ENCODE measurements at places on chromosomes 13 and 19.

DNA sequence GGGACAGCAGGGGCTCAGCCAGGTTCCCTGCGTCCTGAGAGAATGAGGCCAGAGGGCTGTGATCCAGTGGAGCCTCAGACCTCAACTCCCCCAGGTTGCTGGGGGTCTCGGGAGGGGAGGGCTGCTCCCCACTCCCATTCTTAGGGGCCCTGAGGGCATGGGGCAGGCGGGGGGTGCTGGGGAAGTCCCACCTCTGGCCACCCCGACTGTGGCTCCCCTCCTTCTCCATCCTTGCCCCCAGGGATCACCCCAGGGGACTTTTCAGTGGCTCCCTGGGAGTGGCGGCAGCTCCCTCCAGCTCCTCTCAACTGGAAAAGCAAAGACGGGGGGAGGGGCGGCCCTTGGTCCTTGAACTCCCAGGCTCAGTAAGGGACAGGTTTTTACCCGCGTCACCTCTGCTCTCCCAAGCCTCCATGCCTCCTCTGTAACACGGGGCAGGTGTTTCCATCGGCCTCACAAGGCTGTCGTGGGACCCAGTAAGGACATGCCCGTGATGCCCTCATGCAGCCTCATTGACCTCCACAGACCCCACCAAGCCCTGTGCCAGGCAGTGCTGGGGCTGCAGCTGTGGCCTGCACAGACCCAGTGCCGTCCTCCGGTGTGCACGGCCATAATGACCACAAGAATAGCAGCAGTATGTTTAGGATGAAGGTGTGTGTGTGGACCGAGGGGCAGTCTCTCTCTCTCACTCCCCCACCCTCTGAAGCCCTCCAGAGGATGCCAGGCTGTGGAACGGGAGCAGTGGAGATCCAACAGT is 11.6 kb upstream of the TOMM40 start:
- no peak for DNase-seq

GRCh38 chr13:112441226-112441625 is 65.1 kb downstream of the SPACA7 start:
- DNase-seq, result no peak

DNA sequence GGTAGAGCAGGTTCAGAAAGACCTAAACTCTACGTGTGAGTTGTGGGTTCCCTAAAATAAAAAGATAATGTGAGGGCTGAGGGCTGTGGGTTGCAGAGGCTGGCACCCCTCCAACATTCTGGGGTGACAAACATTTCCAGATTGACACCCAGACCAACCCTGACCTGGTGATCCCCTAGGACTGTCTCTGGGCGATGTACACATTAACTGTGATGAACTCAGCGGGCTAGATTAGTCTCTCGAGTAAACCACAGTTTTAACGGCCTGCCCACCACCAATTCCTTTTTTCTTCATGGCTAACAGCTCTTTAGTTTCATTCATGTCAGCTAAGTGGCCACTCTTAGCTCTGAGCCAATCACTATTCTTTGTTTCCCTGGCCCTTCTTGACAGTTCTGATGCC is 24.8 kb downstream of the SIAH3 start:
- DNase-seq, result no peak

- DNase-seq, result no peak
Observed at GRCh38 chr13:114009590-114010400, 35.9 kb upstream of the C13orf46 start.

GRCh38 chr13:82867284-82867683 is 1015.0 kb downstream of the SLITRK1 start:
- no peak for DNase-seq

GRCh38 chr13:25876247-25876646 is 175.6 kb downstream of the SHISA2 start:
- no peak for DNase-seq

DNA sequence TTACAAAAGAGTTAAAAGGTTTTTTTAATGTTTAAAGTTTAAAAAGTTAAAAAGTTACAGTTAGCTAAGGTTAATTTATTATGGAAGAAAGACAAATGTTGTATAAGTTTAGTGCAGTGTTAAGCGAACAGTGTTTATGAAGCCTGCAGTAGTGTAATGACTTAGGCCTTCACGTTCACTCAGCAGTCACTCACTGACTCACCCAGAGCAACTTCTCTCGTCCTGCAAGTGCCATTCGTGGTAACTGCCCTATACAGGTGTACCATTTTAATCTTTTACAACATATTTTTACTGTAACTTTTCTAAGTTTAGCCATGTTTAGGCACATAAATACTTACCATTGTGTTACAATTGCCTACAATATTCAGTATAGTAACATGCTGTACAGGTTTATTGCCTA is 398.2 kb upstream of the NBEA start:
- no peak for DNase-seq

GRCh38 chr19:40786060-40787037 is 8.3 kb downstream of the RAB4B start:
- DNase-seq, result no peak

DNA sequence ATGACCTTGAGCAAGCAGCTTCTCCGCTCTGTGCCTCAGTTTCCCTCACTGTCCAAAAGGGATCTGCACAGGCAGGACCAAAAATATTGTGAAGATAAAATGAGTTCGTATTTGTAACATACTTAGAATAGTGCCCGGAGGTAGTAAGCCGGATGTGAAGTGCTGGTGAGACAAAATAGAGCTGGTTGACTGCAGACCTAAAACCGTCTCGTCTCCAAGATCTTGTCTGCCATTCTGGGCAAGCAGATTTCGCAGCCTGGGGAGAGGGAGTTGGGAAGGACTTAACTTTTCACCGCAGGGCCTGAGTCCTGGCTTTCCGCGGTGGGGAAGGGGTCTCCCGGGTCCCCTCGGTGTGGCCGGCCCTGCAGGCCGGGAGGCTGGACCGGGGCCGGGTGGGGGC is 8.2 kb upstream of the BBC3 start:
- DNase-seq, result no peak

- no peak for DNase-seq
Observed at GRCh38 chr13:65932587-65933239, 1297.4 kb downstream of the PCDH9 start.

- DNase-seq, result no peak
Observed at GRCh38 chr19:50362030-50362412, 3.4 kb downstream of the NAPSA start.

DNA sequence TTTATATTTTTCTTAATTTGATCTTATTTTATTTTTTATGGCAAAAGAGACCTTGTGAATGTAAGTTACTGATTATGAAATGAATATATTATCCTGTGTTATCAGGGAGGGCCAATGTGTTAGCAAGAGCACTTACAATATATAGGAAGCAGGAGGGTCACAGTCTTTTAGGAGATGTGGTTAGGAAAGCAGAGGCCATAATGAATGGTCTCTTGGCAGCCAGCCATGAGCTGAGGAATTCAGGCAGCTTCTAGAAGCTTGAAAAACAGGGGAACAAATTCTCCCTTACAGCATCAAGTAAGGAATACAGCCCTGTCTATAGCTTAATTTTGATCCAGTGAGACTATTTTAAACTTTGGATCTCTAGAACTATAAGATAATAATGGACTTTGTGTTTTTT is 2374.6 kb downstream of the PCDH9 start:
- peak; percentile 39 for DNase-seq

DNA sequence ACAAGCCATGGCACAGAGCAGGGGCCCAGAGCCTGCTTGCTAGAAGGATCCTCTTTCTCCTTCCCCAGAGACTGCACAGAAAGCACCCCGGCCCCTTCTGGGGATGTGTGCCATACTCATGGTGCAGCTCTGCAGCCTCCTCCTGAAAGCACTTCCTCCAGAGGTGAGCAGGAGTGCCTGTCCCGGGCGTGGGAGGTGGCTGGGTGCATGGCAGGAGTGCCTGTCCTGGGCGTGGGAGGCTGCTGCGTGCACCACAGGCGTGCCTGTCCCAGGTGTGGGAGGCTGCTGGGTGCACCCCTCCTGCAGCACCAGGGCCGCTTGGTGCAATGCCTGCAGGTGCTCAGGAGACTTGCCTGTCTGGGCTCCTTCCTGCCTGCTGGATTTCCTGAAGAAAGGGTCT is 913.3 kb downstream of the UQCRFS1 start:
- DNase-seq, result no peak

GRCh38 chr13:77874406-77874805 is 44.2 kb downstream of the EDNRB start:
- DNase-seq, result no peak

GRCh38 chr13:24503379-24503696 is 9.2 kb downstream of the PARP4 start:
- no peak for DNase-seq

- no peak for DNase-seq
Observed at GRCh38 chr13:41467425-41467945, 10.1 kb downstream of the RGCC start.

GRCh38 chr13:70249332-70250064 is 141.2 kb upstream of the KLHL1 start:
- DNase-seq, result no peak

- DNase-seq, result peak; percentile 86
Observed at GRCh38 chr13:98098516-98098915, 44.4 kb upstream of the FARP1 start.

DNA sequence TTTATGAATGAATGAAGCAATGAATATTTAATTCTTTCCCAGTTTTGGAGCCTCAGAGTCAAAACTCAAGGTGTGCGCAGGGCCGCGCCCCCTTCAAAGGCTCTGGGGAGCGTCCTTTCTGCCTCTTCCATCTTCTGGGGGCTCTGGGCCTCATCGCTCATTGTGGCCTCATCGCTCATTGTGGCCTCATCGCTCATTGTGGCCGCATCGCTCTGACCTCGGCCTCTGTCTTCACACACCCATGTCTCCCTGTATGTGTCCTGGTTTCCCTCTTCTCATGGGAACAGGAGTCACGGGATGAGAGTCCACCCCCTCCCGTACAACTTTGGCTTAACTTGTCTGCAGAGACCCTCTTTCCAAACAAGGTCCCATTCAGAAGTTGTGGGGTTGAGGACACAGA is 3.2 kb upstream of the MEX3D start:
- DNase-seq, result no peak

GRCh38 chr13:33087091-33087490 is 70.9 kb downstream of the KL start:
- no peak for DNase-seq

- no peak for DNase-seq
Observed at GRCh38 chr13:40756042-40756441, 14.9 kb downstream of the MRPS31 start.

DNA sequence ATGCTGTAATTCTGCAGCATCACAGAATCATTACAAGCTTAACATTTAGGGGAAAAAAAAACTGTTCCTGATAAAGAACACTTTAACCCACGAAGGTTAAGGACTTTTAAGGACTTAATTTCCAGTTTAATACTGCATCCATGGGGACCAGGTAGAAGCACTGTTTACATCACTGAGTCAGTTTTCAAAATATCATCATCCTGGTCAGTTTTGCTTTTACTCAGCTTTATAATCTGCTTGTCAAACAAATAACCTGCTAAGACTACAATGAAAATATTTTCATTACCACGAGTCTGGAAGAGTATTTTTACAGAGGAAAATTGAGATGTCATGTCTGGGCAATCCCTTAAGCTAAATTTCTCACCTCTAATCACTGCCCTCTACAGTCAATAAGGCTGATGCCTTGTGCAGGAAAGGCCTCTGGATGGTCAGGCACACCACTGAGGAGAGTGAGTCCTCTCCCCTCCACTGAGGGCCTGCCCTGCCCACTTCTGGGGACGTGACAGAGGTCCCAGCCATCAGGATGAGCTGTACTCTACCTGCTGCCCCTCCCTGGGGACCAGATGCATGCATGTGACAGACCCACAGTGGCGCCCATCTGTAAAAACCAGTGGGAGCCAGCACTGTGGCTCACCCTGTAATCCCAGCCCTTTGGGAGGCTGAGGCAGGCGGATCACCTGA is 31.0 kb downstream of the FOXO1 start:
- DNase-seq, result no peak

DNA sequence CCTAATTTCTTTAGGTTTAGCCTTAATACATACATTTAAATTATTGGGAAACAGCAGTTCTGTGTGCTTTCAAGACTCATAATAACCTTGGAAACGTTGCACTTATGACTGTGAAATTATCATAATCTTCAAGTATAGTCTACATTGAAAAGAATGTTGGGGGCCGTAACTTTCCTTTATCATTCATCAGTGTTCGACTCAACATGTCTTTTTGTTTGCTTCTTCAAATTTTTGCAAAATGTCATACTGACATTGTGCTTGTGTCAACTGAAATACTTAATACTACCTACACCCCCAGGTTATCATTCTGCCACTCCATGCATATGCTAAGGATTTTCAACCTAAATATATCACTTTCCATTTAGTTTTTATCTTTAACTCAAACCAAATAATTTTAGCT is 1562.9 kb downstream of the OLFM4 start:
- DNase-seq, result no peak

DNA sequence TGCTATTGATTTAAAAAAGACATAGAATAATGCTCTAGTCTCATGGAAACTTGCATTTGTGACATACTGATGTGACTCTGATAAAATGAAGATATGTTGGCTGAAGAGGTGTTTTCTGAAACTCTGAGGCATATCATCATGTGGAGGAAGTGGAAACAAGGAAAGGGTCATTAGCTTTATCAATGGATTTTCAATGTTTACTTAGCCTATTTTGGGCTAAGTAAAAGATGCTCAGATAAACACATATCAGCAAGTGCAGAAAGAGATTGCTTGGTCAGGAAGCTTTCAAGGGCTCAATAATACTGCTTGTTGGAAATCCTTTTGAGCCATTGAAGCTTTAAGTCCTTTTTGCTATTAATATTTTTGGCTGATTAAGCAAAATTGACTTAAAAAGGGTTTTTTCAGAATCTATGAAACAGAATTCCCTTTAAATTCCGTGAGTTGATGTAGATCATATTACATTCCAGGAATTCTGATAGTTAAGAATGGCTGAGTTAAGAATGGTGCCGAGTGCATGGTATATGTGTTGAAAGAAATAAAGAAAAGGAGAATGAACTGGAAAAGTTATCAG is 952.8 kb upstream of the SPRY2 start:
- no peak for DNase-seq

- DNase-seq, result no peak
Observed at GRCh38 chr13:75902166-75903104, 266.3 kb downstream of the LMO7 start.

GRCh38 chr19:4521170-4521887 is 3.0 kb upstream of the PLIN4 start:
- DNase-seq, result no peak

DNA sequence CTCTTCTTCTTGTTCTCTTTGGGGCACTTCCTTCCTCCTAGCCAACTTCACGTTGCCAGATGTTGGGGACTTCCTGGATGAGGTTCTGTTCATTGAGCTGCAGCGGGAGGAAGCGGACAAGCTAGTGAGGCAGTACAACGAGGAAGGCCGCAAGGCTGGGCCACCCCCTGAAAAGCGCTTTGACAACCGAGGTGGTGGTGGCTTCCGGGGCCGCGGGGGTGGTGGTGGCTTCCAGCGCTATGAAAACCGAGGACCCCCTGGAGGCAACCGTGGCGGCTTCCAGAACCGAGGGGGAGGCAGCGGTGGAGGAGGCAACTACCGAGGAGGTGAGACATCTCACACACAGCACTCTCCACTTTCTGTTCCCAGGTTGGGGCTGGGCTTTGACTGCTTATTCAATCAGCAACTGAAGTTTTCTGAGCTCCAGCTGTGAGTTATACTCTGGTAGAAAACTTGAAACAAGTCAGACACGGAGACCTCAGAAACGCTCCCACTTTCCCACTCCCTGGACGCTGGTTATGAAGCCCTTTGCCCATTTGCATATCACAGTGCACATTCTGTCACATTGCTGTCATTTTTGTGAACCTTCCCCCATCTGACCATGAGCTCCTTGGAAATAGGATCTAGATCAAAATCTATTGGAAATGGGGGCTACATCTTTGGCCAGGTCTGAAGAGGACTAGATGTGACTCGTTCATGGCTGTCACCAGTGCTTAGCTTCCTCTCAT is 7.2 kb upstream of the CCDC97 start:
- no peak for DNase-seq

- peak; percentile 15 for DNase-seq
Observed at GRCh38 chr13:42007844-42008243, 40.6 kb upstream of the DGKH start.

- no peak for DNase-seq
Observed at GRCh38 chr19:4052114-4052992, 14.3 kb downstream of the ZBTB7A start.

All from fibroblast of skin of left quadriceps (primary cell).